ENCODE measurements at places on chromosomes 16 and 17.

- DNase-seq, result no peak
Observed at GRCh38 chr16:85968041-85968920, 69.3 kb downstream of the IRF8 start.

GRCh38 chr17:13031718-13032350 is 14.0 kb upstream of the ELAC2 start:
- DNase-seq, result peak; percentile 65

DNA sequence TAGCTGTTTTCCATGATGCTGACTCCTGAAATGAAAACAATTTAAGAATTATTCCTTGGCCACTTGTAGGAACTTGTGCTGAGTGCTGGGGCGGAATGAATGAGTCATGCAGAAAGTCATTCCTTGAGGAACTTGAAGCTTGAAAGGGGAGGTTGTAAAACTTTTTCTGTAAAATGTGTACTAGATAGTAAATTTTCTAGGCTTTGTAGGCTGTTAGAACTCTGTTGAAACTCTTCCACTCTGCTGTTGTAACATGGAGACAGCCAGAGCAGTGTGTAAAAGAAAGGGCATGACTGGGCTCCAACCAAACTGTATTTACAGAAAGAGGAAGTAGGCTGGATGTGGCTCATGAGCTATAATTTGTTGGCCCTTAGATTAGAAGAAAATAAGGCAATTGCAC is 46.1 kb downstream of the ABCA8 start:
- no peak for DNase-seq

DNA sequence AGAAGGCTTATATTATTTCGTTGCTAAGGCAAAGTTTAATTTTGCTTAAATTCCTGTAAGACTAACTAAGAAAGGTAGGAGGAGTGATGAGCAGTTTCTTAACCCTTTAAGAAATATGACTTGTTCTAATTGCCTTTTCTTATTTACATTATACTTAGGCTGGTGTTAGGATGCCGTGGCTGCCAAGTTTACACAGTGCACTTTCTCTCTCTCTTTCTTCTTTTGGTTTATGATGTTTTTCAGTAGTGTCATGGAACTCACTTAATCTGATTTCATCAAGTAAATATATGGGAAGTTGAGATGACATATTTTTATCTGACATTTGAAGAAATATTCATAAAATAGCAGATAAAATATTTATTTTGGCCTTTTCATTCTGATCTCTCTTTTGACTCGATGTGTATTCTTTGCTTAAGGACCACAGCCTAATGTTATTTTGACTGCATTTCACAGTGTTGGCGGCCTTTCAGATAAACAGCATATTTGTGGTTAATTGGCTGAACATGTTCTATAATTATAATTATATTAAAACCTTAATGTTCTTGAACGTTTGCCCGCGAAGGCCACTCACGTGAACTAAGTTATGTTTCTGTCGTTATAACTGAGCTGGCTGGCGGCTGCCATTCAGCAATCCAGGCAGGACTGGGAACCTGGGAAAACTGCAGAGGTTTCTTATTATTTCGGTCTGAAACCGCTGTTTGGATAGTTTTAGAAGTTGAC is 191.6 kb downstream of the WWOX start:
- no peak for DNase-seq

Measured in activated CD8-positive, alpha-beta memory T cell treated with anti-CD3 and anti-CD28 coated beads for 24 hours (primary cell).